ENCODE measurements at places on chromosomes 11 and 22.

- no peak for DNase-seq
Measured at GRCh38 chr22:32310777-32311176, 46.9 kb upstream of the RFPL3 start.

GRCh38 chr22:26143806-26144325, 25.4 kb upstream of the SEZ6L start:
- DNase-seq, result no peak

- no peak for DNase-seq
Measured at GRCh38 chr11:102047305-102047924, at the start of gene CFAP300. Gene CFAP300 (plus strand): TSS chr11:102047437. CDS start chr11:102047471, 34 bp downstream.

GRCh38 chr11:59857439-59858434, 8.6 kb downstream of the TCN1 start:
- DNase-seq, result no peak

DNA sequence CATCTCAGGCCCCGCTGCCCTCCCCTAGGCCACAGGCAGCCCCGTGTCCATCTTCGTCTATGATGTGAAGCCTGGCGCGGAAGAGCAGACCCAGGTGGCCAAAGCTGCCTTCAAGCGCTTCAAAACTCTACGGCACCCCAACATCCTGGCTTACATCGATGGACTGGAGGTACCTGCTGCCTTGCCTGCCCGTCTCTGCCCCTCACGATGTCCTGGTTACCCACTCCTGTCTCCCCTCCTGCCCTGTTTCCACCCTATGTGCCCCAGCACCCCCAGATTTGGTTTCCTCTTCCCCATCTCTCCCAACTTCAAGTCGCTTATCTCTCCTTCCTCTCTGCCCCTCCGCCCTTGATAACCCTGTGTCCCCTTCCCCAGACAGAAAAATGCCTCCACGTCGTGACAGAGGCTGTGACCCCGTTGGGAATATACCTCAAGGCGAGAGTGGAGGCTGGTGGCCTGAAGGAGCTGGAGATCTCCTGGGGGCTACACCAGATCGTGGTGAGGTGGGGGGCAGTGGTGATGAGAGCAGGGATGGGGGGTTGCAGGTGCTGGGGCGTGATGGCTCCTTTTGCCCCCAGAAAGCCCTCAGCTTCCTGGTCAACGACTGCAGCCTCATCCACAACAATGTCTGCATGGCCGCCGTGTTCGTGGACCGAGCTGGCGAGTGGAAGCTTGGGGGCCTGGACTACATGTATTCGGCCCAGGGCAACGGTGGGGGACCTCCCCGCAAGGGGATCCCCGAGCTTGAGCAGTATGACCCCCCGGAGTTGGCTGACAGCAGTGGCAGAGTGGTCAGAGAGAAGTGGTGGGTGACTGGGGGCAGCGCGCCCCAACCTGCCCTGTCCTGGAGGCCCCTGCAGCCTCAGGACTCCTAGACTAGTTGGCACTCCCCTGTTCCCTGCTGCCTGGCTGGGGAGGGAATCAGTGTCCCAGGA, 930 bp downstream of the SCYL1 start:
- DNase-seq, result no peak

- peak; percentile 94 for DNase-seq
Measured at GRCh38 chr11:35337136-35337913, 82.0 kb downstream of the SLC1A2 start.

- no peak for DNase-seq
Measured at GRCh38 chr11:100741866-100742625, 55.0 kb downstream of the ARHGAP42 start.

GRCh38 chr22:31044262-31044861, 36.8 kb upstream of the SMTN start:
- no peak for DNase-seq

- DNase-seq, result no peak
Measured at GRCh38 chr22:49904040-49904369, 14.2 kb downstream of the ALG12 start.

DNA sequence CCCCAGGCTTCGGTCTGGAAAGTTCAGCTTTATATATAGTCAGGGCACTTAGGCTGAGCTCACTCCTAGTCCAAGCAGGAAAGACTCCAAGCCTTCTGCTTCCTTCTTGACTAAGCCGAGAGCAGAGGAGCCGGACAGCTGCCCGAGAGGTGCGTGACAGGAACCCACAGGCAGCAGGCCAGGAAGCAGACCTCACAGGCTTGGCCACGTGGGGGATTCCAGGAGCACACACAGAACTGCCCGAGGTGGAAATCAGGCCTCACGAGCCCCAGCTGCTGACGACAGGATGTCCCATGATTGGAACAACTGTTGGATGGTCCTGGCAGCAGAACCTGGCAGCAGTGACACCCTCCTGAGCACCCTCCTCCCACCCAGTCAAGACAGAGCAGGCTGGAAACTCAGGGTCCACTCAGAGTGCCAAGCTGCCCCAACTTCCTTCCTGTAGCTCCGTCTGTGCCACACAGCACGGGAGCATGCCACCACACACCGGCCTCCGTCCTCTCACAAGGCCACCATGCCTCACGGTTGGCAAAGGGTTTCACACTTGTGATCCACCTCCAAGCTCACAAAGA, 5.4 kb downstream of the PLA2G6 start:
- DNase-seq, result no peak

GRCh38 chr22:39122772-39123470, 25.9 kb downstream of the APOBEC3H start:
- DNase-seq, result no peak

DNA sequence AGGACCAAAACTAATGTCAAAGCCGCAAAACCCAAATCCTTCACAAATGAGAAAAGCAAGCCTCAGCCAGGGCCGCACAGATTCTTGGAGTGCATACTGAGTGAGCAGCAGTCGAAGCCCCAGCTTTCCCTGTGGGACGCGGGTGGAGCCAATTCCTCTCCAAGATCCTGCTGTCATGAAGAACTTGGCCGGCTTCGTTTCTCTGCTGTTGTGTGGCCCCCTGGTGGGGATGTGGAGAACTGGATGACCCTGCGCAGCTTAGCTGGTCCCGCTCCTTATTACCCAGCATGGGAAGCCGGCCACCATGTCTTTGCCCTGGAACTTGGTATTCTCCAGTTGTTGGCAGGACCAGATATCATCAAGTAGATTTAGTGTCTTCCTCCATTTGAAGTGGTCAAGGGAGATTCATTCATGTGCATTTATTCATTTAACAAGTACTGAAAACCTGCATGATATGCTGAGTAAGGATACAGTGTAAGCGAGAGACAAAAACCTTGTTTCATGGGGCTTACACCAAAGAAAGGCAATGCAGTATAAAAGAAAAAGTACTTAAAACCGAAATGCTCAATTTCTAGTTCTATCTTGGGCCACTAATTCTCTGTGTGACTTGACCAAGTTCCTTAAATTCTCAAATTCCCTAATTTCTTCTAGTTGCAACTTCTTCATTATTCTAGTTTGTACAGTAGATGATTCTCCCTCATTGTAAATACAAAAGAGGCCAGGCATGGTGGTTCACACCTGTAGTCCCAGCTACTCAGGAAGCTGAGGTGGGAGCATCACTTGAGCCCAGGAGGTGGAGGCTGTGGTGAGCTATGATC, 56.7 kb upstream of the CRTAM start:
- DNase-seq, result peak; percentile 63

- DNase-seq, result no peak
Measured at GRCh38 chr11:128231845-128232410, 355.4 kb downstream of the ETS1 start.

- no peak for DNase-seq
Measured at GRCh38 chr22:31230155-31230870, 18.2 kb downstream of the LIMK2 start.

DNA sequence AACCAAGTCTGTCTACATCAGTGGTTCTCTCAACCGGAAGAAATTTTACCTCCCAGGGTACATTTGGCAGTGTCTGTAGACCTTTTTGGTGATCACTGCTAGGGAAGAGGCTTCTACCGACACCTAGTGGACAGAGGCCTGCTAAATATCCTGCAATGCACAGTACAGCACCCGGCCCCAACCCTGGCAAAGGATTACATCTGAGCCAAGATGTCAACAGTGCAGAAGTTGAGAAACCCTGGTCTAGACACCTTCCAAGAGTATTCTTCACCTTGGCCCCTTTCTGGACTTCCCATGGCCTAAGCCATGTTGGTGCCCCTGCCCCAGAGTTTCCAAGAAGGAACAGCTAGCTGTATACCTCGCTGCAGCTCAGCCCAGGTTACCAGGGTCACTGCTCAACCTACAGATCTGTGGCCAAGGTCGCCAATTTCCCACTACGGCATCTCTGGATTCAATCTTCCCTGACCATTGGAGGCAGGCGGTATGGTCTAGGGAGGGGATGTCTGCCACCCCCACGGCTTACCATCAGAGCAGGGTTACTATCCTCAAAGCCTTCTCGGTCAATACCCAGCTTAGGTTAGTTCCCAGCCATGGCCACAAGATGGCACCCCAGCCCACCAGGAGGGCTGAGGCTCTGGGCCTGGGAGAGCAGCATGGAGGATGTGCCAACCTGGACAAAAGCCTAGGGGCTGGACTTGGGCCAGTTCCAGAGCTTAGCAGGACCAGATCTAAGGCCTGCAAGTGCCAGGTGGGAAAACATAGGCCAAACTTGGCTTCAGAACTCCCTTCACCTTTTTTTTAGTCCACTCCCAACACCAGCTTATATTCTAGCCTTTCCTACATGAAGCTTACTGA, 3.7 kb upstream of the KCNC1 start:
- DNase-seq, result peak; percentile 57

GRCh38 chr11:82539669-82540068, 194.0 kb downstream of the FAM181B start:
- no peak for DNase-seq

DNA sequence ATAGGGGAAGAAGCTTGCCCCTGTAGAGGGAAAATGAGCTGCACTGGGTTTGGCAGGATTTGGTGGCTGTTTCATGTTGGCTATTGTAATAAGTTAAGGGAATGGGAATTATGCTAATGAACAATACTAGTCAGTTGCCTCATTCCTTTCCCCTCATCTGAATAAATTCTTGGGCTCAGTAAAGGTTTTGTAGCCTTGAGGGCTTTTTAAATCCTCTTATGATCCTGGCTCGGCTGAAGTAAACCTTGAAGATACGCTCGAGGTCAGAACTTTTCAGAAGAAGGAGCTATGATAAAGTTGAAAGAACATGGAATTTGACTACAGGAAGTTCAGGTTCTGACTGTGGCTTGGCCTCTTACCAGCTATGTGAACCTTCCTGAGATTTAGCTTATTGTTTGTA, 448.7 kb downstream of the RAB38 start:
- DNase-seq, result no peak

GRCh38 chr11:10893714-10894151, 35.9 kb upstream of the ZBED5 start:
- DNase-seq, result no peak

- DNase-seq, result no peak
Measured at GRCh38 chr11:107538239-107538638, 27.3 kb downstream of the ALKBH8 start.

DNA sequence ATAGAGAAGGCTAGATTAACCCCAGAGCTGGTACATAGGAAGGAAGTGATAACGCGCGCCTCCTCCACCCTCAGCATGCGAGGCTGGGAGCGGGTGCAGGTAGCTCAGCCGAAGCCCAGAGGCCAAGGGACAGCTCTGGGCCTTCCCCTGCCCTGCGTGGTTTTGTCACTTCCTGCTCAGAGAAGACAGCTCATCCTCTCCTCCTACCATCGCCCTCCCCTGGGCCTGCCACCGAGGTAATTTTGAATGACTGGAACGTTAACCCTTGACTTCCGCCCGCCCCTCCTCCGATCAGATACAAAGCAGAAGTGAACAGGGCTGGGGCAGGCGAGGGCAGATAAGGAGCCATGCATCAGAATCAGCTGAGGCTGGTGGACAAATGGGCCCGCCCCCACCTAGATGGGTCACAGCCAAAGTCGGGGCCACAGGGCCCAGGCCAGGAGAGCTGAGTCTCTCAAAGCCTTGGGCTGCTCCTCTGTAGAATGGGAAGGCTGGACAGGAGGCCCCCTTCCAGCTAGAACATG, 1.6 kb downstream of the RAC2 start:
- DNase-seq, result no peak

GRCh38 chr11:117830072-117830471, 5.5 kb upstream of the FXYD2 start:
- no peak for DNase-seq

DNA sequence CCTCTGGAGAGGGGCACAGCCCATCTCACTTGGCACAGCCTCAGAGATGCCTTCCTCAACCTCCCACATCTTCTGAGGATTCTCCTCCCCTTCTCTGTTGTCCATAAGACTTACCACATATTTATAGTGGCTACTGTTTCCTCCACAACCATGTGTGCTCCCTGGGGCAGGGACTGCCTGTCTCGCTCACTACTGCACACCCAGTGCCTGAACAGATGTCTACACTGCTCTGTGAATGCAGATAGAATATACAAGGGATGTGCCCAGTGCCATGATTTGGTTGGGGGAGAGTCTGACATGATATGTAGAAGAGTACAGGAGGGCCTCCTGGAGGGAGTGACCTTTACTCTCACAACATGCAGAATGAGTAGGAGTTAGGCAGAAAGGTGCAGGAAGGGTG, 67.3 kb upstream of the ANO1 start:
- DNase-seq, result no peak

DNA sequence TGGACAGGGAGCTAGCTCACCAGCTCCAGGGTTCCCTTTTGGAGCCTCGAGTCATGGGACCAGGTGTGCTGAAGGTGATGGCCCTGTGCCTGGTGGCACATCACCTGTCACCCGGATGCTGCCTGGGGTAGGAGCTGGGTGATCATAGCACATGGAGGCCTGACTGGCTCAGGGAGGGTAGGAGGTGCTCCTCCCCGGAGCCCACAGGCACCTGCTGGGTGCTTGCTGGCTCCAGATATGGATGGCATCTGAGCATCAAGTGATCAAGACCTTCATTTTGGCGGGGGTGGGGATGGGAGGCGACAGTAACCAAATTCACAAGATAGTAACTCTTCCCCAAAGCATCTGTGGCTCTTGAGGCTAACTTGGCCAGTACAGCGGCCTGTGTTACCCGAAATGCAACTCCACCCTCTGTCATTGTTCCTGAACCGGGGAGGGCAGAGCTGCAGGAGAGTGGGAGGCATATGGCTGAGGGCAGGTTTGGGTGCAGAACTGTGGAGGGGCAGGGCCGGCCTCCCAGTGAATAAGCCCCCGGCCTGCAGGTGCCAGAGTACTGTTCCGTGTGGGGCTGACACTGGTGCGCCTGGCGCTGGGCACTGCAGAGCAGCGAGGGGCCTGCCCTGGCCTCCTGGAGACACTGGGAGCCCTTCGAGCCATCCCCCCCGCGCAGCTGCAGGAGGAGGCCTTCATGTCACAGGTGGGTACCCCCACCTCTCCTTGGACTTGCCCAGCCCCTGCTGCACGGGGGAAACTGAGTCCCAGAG, 4.7 kb downstream of the TBC1D10C start:
- no peak for DNase-seq

DNA sequence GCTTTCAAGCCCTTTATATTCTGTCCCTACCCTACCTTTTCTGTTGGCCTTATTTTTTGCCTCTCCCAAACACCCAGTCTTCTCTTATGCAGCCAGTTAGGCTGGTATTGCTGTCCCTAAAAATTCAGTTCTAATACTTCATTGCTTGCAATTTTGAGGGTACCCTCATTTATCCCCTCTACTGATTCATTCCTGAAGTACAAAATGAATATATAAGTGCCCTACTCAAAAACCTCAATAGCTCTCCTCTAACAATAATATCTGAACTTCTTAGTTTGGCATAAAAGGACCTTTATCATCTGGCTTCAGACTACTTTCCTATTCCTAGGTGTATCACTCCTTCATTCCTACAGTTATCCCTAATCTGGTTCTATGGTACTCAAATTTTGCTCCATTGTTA, 5.2 kb upstream of the EIF4G2 start:
- DNase-seq, result no peak

GRCh38 chr11:134542401-134543165, 130.5 kb upstream of the B3GAT1 start:
- DNase-seq, result no peak

- DNase-seq, result no peak
Measured at GRCh38 chr22:39250131-39250530, 5.3 kb upstream of the PDGFB start.
